ENCODE measurements at places on chromosomes 12 and 14.

DNA sequence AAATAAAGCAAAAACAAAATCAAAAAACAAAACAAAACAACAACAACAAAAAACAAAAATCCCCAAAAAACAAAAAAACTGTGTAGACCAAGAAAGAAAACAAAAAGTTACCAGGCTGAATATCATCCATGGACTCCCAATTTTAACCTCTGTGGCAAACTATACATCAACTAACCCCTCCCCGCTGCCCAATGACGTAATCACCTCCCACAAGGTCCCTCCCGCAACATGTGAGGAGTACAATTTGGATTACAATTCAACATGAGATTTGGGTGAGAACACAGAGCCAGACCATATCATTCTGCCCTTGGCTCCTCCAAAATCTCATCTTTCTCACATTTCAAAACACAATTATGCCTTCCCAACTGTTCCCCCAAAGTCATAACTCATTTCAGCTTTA is 179.8 kb downstream of the DERA start:
- no peak for DNase-seq

DNA sequence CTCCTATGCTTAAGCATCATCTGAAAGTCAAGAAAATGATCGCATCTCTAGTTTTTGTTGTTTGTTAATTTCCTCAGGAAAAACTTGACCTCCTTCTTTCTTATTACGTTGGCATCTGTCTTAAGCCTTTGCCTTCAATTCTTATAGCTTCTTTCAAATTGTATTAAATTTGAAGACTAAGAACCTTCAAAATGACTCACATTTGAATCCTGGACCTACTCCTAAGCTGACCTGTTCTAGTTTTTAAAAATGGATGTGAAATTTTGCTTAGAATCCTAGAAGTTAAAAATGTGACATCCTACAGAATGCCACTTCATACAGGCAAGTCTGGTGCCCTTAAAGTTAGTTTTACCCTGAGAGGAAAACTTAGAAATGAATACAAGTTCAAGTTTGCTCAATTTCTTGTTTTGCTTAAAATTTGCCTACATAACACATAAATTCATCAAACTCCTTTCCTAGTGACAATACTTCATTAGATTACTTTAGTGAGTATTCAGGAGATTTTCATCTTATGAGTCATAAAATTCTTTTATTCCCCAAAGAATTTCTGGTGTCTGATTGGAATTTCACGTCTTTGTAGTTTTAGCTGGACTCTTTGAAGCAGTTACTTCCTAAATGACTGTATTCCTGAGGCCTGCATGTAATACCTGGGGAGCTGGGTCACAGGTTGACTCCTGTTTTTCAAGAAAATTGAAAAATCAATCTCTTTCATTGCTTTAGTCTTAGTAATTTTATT is 152.3 kb downstream of the MSRB3 start:
- DNase-seq = no peak

GRCh38 chr14:71985538-71986189 is 53.4 kb downstream of the RGS6 start:
- DNase-seq = no peak

- DNase-seq = no peak
These were observed 60.5 kb upstream of the NUDT4 start for GRCh38 chr12:93317227-93317626.

GRCh38 chr12:68506619-68507018 is 104.1 kb upstream of the RAP1B start:
- DNase-seq = no peak
